ENCODE measurements at places on chromosomes 7 and 10.

- DNase-seq = no peak
These were observed 52.3 kb downstream of the TACR2 start for GRCh38 chr10:69364232-69364940.

GRCh38 chr10:73779539-73780197 is 2.2 kb upstream of the CHCHD1 start:
- no peak for DNase-seq

DNA sequence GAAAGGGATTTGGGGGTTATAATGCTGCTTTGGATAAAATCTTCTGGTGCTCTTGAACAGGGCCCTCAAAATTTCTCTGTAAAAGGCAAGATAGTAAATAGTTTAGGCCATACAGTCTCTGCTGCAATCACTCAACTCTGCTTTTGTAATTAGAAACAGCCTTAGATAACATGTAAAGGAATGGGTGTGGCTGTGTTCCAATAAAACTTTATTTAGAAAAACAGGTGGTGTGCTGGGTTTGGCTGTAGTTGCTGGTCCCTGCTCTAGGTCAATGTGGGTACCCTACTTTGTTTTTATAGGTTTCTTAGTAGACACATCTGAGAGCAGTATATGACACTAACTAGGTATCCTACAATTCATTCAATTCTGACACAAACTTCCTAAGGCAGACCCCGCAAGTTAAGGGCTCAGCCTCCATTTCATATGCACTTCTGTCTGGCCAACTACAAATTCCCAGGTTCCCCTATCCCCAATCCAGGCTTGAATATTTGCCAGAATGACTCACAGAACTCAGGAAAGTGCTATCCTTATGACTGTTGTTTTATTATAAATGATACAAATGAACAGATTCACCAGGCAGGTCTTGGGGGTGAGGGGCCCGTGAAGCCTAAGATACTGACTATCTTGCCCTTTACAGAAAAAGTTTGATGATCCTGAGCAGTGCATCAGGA is 349.9 kb downstream of the RPS24 start:
- no peak for DNase-seq

GRCh38 chr10:125002047-125002422 is 60.1 kb downstream of the ZRANB1 start:
- DNase-seq = no peak

GRCh38 chr7:123533929-123534382 is 439 bp downstream of the IQUB start:
- no peak for DNase-seq

GRCh38 chr10:3496138-3496537 is 288.9 kb downstream of the KLF6 start:
- DNase-seq = no peak

DNA sequence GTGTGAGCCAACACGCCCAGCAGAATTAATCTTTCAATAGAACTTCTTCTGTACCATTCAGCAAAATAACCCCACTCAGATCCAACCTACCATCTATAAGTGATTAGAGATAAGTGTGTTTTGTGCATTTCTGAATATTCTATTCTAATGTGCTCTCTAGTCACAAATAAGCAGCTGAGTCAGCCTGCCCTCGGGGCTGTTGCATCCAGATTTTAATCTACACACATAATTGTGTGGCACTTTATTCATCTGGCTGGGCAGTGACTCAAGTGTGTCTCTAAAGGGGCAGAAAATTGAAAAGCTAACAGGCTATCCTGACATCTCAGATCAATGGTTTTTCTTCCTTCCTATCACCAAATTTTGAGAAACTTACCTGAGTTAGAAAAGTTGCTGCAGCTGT is 60.3 kb downstream of the PRR15 start:
- DNase-seq = no peak

GRCh38 chr7:150378115-150378852 is 846 bp upstream of the ZNF775 start:
- peak; percentile 67 for DNase-seq

- no peak for DNase-seq
These were observed 71.0 kb upstream of the ADAM12 start for GRCh38 chr10:126459032-126459831.

GRCh38 chr10:72056113-72056512 is 32.2 kb downstream of the SPOCK2 start:
- DNase-seq = no peak

Measured in SK-MEL-5 (cell line).